ENCODE measurements at places on chromosomes 2 and 18.
A peak's percentile ranks its signal among the peaks of the same experiment; 100 is the strongest.

GRCh38 chr2:219426068-219426443, 7.9 kb downstream of the DES start:
- no peak for DNase-seq

DNA sequence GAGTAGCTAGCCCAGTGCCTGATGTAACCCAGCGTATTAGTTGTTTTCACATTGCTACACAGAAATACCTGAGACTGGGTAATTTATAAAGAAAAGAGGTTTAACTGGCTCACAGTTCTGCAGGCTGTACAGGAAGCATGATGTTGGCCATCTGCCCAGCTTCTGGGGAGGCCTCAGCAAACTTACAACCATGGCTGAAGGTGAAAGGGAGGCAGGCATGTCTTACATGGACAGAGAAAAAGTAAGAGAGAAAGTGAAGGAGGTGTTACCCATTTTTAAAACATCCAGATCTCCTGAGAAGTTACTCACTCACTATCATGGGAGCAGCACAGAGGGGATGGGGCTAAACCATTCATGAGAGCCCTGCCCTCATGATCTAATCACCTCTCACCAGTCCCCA, 6.1 kb upstream of the CYRIA start:
- DNase-seq, result no peak

- peak; percentile 54 for DNase-seq
These were observed 72.3 kb downstream of the FMNL2 start for GRCh38 chr2:152407204-152407721.

GRCh38 chr2:174788291-174788929, 24.1 kb upstream of the CHRNA1 start:
- DNase-seq, result no peak

DNA sequence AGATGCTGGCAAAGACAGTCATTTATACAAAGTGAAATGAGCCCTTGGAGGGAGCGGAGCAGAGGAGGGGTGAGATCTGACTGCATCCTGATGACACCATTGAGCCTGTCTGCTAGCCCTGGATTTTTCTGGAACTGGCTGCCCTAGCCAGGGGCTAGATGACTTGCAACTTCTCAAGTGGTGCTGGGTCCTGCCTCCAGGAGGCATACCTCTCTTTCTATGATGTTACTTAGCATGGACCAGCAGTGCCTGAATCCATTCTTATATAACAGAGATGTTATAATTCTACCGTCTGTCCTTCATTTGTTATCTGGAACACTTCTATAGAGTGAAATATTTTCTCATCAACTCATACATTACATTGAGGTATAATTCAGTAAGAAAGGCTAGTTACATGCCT, 8.5 kb upstream of the TWIST2 start:
- no peak for DNase-seq

GRCh38 chr2:8149985-8150539, 531.8 kb upstream of the ID2 start:
- no peak for DNase-seq

- DNase-seq, result no peak
These were observed 173.6 kb downstream of the CAMKMT start for GRCh38 chr2:44535376-44535775.

DNA sequence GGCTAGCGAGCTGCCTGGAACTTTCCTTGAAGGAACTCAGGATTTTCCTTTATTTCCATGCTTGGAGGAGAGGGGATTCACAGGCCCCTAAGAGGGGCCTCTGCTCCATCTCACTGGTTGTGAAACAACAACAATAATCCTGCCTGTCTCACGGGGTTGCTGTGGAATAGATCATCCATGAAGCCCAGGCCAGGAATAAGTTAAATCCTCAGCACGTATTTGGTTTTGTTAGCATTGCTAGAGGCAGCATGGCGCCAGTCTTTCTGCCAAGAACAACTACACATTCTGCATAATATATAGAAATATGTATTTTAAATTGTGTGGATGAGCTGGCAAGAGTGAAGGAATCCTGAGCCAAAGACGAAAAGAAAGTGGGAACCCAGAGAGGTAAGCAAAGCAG, 80.8 kb upstream of the L3MBTL4 start:
- no peak for DNase-seq

DNA sequence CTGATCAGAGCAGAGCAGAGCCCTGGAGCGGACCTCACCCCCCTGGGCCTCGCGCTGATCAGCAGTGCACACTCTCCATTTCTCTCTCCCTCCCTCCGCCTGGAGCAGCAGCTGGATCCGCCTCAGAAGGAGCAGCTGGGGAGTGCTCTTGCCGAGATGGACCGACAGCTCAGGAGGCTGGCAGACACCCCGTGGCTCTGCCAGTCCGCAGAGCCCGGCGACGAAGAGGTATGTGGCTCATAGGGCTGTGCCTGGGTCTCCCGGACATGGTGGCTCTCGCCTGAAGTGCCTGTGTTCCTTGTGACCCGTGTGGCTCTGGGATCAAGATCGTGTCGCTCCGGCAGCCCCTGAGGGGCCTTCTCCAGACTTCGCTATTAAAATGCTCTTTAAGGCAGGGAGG, 102.5 kb downstream of the USP40 start:
- no peak for DNase-seq

GRCh38 chr2:15856318-15856717, 84.0 kb upstream of the MYCN start:
- DNase-seq, result no peak
